ENCODE measurements at places on chromosomes 12 and 14.

- DNase-seq = no peak
These were observed 97.2 kb downstream of the PTPRR start for GRCh38 chr12:70823182-70823976.

GRCh38 chr14:57364659-57365450 lies 25.5 kb upstream of the NAA30 start:
- no peak for DNase-seq

DNA sequence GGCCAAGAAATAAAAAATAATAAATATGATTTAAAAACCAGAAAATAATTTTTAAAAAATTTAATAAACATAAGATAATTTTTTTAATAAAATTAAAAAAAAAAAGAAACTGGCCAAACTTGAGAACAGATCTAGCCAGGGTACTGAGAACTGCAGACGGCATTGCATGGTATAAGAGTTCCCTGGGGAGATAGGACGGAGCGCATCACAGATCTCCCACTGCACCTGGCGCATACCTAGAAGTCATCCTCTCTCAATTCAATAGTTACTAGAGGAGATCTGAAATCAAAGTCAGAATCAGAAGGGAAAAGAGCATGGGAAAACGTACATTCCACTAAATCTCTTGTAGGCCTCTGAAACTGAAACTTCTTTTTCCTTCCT lies 58.9 kb upstream of the BCL2L14 start:
- DNase-seq = no peak

DNA sequence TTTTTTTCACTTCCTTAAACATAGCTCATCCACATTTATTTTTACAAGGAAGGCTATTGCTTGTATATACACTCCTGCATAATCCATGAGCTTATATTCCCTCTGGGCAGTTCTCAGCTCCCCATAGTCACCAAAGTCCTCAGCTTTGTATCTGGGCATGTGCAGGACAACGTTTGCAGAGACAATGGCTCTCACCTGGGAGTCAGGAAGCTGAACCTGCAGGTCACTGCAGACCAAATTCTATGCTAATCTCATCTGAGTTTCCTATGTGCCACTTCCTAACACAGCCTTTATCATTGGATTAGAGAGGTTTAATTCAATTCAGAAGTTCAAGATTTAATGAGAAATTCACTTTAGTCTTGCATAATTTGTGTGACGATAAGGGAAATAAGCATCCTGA lies 131.5 kb downstream of the KCNK10 start:
- DNase-seq = no peak

GRCh38 chr12:24398605-24399004 lies 449.1 kb upstream of the SOX5 start:
- no peak for DNase-seq

DNA sequence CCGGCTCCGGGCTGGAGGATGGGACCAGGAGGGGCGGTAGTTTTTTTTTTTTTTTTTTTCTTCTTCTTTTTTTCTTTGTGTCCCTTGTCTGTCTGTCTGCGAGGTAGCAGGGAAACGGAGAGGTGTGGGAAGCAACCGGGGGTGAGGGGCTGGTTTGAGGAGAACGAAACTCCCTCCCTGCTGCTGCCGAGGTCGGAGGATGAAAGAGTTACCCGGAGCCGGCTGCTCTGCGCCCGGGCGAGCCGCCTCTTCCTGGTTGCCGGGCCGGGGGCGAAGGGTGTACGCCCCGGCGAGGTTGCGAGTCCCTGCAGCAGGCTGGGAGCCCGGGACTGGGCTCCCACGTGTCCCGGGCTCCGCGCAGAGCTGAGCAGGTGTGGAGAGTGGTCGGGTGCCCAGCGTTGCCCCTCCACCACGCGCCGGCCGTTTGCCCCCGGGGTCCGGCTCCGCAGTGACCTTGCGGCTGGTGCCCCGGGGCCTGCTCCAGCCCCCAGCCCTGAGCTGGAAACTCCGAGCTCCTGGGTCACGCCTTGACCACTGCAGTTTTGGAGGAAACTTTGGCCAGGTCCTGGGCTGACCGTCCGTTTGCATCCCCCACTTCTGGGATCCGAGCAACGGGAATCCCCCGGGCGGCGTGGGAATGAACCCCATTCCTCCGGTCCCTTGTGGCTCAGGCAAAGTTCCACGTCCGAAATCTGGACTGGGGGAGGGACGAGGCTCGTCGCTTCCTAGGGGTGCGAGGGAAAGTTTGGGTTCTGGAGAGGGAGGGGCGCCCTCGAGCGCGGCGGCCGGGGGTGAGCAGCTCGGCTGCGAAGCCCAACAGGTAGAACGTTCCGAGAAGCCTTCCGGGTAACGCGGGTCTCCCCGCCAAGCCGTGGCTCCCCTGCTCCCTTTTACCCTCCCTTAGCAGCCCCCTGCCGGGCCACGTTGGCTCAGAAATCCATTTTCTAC lies 1.3 kb downstream of the CHST11 start:
- DNase-seq = no peak

DNA sequence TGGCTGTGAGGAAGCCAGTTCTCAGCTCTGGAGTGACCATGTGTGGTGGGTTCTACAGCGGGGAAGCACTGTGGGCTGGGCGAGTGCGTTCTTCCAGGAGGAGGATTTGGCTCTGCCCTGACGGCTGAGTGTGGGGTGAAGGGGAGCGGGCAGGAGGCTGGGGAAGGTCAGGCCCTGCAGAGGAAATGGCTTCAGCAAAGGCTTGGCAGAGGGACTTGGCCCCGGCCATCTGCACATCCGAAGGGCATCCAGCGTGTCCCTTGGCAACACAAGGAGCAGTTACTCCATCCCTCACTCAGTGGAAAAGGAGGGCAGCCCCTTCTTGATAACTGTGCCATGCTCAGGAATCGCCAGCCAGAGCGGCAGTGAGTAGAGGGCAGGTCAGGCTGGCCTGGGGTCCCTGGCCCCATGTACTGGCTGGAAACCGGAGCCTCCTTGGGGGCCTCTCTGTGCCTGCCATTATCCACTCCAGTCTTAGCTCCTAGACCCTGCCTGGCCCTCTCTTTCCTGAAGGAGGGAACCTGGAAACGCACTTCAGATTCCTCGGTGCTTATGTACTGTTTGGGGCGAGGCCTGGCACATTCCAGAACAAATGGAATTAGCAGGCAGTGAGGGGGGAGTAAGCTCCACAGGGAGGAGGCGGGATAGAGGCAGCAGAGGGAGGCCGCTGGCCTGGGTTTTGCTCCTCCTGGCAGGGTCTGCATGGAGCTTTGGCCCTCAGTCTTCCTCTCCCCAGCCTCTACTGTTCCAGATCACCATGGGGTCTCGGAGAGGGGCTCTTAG lies 133.6 kb upstream of the NCOR2 start:
- no peak for DNase-seq

- DNase-seq = peak; percentile 41
These were observed 35.3 kb downstream of the MIPOL1 start for GRCh38 chr14:37232907-37233481.

DNA sequence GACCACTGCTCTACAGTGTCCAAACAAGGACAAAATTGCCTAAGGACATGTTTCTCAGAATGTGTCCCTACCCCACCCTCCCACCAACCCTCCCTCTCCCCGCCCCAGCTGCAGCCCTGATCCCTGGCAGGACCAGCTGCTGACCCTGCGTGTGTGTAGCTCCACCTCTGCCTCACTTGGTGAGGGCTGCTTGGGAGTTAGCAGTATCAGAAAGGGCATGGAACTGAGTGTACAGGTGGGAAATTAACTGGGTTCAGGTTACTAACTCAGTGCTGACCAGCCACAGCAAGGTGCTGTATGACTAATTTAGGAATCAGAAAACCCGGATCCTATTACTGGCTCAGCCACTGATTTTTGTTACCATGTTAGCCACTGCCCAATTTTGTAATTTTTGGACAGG lies 11.3 kb upstream of the PLEKHD1 start:
- DNase-seq = no peak

GRCh38 chr12:104423809-104424208 lies 32.9 kb upstream of the CHST11 start:
- DNase-seq = no peak

DNA sequence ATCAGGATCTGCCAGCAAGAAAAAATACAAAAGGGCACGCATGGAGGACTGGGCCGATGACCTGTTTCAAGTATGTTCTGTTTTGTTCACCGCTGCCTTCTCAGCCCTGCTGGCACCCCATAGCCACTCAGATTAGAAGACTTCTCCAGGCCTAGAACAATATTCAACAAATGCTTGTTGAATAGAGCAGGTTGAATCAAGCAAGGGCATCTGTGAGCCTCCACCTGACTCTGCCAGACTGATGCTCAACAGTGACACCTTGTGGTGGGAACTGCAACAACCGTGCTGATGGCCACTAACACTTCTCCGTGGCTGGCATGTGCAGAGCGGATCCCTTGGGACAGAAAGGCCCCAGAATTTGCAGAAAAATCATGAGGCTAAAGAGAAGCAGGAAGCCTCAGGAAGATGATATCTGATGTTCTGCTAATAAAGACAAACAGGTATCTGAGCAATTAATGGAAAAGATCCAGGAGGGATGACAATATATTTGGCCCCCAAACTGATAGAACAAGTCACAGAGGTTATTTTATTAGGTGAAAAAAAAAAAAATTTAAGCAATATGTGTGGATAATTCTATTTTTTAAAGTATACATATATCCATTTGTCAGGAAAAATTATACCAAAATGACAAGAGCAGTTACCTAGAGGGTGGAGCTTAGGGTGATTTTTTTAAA lies 114.3 kb downstream of the KSR2 start:
- DNase-seq = peak; percentile 40

- DNase-seq = peak; percentile 70
These were observed 60.3 kb downstream of the DACT1 start for GRCh38 chr14:58697930-58698642.

- DNase-seq = no peak
These were observed 40.1 kb upstream of the KRR1 start for GRCh38 chr12:75551477-75551876.

- no peak for DNase-seq
These were observed 66.5 kb downstream of the SLC25A47 start for GRCh38 chr14:100389497-100390104.

- DNase-seq = no peak
These were observed 132.7 kb upstream of the DDHD1 start for GRCh38 chr14:53285821-53286220.

- peak; percentile 61 for DNase-seq
These were observed 22.5 kb downstream of the E2F7 start for GRCh38 chr12:77042833-77043232.

- DNase-seq = no peak
These were observed 20.5 kb upstream of the COL2A1 start for GRCh38 chr12:48024735-48025134.

DNA sequence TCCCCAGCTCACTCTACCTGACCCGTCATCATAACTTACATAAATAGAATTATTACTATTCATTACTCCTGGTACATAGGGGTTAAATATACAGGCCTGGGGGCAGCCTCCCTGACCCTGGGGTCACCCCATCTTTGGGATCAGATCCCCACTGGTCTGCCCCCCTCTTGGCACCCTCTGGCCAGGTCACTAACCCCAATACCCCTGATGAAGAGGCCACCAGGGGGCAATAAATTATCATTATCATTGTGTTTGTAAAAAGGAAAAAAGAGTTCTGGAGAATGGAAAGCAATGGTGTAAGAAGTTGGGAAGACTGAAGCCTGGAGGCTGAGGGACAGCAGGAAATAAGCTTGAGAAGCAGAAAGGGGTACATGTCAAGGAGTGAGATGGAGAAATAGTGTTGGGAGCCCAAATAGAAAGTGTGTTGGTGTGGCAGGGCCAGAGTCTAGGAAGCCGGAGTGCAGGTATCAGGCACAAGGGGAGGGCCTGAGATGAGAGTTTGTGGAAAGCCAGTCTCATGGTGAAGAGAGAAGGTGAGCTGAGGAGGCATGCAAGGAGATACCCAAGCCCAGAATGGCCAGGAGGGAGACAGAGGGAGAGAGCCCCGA lies 6.1 kb upstream of the AAAS start:
- DNase-seq = no peak

DNA sequence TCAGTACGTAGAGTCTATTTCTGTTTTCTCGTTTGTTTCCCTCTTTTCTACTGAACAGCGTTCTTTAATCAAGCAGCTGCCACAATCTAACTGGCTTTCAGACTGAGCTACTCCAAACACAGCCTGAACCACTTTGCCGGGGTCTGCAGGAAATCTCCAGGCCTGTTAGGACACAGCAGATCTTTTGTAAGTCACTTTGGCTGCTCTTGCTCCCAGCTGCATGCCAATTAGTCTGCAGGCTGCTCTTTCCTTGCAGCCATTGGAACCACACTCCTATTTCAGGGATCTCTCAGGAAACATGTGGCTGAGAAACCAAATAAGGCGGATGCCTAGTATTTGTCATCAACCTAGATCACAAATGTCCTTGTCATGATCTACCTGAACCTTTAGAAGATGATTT lies 73.6 kb downstream of the TMTC1 start:
- DNase-seq = peak; percentile 23

DNA sequence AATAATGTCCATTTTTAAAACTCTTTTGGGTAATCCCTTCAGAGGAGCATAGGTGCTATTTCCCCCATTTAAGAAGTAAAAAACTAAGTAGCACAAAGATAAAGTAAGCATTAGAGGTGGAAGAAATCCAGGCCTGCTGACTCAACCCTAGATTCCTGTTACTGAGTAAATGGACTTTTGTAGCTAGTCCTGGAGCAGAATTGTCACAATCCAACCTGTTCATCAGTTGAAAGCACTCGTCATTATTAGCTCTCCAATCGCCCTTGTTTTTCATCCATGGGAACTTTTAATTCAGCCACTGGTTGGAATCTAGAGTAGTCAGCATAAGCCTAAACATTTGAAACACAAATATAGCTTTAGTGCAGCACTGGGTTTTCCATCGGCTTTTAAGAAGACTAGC lies 139.5 kb upstream of the AMIGO2 start:
- no peak for DNase-seq

GRCh38 chr14:103735022-103735421 lies 19.4 kb downstream of the ZFYVE21 start:
- no peak for DNase-seq

DNA sequence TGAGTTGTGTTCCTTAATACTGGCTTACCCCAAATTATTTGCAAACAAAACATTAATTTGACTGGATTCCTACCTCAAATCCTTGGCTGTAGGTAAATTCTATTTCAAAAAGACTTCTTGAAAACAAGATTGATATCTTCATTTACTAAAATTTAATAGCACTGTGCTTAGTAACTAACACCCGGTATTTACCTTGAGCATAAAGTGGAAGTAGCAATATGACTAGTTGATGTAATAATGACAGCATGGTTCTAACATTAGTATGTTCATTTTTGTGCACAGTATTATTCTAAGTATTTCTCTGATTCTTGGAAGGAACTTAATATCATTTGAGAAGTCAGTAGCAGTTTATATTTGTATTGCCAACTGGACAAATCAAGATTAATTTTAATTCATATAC lies 96.8 kb downstream of the PPHLN1 start:
- no peak for DNase-seq

GRCh38 chr14:69755784-69756183 lies 11.2 kb upstream of the SRSF5 start:
- no peak for DNase-seq

DNA sequence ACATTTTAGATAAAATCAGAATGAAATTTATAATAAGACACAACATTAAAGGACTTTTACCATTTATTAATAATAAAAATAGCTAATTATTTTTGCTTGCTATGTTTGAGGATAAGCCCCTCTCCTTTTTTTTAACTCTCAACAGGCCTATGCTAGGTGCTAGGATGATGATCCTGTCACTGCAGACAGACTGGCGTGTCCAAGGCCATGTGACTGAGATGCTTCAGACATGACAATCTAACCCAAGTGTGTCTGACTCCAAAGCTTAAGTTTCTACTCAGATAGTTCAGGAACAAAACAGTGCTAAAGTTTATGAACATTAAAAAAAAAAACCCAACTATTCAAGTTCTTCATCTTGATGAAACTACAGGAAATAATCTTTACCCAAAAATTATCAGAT lies 29.8 kb downstream of the PPP1R13B start:
- DNase-seq = no peak
